Adipose tissue (tissue), 3 donors: ENCODE measurements at places on chromosomes 5 and 9. TPM values are rescaled to one million over a fixed set of nuclear protein-coding genes. Genes with fewer than 3 reads are reported as not detected.

Gene CNTRL
- polyA plus RNA-seq, result 3.9 TPM

Gene DAB2
- 37.4 TPM for polyA plus RNA-seq

Gene LHX6
- 4.7 TPM for polyA plus RNA-seq

Gene TPPP
- 2.7 TPM for polyA plus RNA-seq

Gene GPR150
- 5.5 TPM for polyA plus RNA-seq

Gene HRCT1
- 3.6 TPM for polyA plus RNA-seq

Gene NR2F1-AS1
- polyA plus RNA-seq, result 44.1 TPM

Gene CBY3
- polyA plus RNA-seq, result not detected

Gene ZNG1F
- polyA plus RNA-seq, result 15.3 TPM

Gene DND1
- polyA plus RNA-seq, result 1.4 TPM

Gene RANBP17
- 1.2 TPM for polyA plus RNA-seq

Gene SLC22A4
- 0.23 TPM for polyA plus RNA-seq

Gene C9orf153
- 0.03 TPM for polyA plus RNA-seq

Gene LRRC70
- 1.0 TPM for polyA plus RNA-seq

Gene PGM5
- polyA plus RNA-seq, result 30.0 TPM

Gene WNK2
- 1.3 TPM for polyA plus RNA-seq

Gene SLC28A3
- 0.68 TPM for polyA plus RNA-seq

Gene PCDHB12
- polyA plus RNA-seq, result 1.2 TPM

Gene EQTN
- not detected for polyA plus RNA-seq

Gene HMCN2
- polyA plus RNA-seq, result 0.98 TPM

Gene PRDM9
- polyA plus RNA-seq, result not detected

Gene FGF10
- polyA plus RNA-seq, result 24.6 TPM

Gene TMEM215
- polyA plus RNA-seq, result not detected

Gene GKAP1
- 4.3 TPM for polyA plus RNA-seq

Gene IL9
- not detected for polyA plus RNA-seq

Gene PIP5KL1
- polyA plus RNA-seq, result 0.74 TPM

Gene SPATA31A3
- polyA plus RNA-seq, result not detected

Gene ORM1
- polyA plus RNA-seq, result 6.9 TPM
